ENCODE measurements at places on chromosomes 16 and 17.

DNA sequence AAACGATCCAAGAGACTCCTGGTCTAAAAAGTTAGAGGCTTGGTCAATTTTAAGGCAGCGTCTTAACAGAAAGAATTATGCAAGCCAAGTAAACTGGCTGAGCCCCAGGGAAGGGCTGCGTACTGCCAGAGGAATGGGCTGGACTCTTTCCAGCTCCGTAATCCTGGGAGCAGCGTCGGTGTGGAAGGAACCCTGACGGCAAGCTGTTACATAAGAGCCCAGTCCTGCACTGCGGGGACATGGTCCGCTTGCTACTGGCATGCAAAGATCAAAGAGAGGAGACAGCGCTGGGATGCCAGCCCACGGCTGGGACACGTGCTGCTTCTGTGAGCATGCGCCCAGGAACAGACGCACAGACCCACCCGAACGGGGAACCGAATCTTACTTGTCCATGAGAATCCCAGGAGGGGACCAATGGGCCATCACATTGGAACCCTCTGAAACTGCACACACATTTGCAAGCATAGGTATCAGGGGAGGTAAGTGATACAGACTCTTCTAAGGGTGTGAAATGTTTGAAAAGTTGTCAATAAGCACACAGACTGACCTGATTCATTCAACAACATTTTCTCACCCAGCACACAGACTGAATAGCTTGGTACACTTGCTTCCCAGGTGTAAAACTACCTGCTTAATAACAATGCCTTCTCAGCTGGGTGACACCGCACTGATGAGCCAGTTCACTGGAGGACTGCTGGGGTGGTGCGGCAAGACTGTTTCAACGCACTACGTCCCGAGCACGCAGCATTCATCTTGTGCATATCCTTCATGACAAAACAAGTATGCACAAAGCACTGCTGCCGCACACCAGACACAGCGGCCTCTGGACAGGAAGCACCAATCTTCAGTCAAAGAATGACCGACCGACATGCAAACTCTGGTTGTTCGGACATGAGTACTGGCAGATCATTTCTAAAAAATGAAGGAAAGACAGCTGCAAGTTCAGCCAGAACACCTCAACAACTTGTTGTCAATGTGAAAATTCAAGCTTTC lies 94.9 kb downstream of the ANKRD11 start:
- DNase-seq: no peak

- DNase-seq: no peak
Measured at GRCh38 chr16:79076047-79076767, 524.3 kb downstream of the MAF start.

DNA sequence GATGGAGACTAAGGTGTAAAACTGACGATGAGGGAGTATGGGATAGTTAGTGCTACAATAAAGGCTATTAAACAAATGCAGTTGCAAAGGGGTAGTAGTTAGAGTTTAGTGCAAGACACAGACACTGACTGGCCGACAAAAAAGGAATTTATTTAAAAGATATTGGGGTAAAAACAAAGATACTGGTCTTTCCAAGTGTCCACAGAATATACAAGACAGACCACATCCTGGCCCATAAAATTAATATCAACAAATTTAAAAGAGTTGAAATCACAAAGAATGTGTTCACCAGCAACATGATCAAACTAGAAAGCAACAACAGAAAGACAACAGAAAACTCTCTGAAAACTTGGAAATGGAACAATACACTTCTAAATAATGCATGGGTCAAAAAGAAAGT lies 54.7 kb downstream of the CFDP1 start:
- DNase-seq: no peak

GRCh38 chr17:28901866-28902818 lies 737 bp downstream of the DHRS13 start:
- no peak for DNase-seq

DNA sequence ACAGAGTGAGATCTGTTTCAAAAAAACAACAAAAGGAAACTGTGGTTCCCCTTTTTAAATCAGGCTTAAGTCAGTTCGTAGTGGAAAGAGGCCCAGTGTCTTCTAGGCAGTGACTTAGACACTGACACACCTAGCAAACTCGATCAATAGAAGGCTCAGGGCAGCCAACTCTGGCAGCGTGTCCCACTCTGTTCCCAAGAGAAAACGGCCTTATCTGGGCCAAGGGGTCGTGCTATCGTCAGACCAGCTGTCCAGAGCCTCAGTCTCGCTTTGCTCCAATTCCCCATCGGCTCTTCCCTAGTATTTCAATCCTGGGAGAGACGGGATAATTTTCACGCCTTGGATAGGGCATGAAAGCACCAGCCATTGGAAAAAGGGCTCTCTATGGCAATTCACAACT lies 72.9 kb downstream of the SLC5A11 start:
- no peak for DNase-seq

DNA sequence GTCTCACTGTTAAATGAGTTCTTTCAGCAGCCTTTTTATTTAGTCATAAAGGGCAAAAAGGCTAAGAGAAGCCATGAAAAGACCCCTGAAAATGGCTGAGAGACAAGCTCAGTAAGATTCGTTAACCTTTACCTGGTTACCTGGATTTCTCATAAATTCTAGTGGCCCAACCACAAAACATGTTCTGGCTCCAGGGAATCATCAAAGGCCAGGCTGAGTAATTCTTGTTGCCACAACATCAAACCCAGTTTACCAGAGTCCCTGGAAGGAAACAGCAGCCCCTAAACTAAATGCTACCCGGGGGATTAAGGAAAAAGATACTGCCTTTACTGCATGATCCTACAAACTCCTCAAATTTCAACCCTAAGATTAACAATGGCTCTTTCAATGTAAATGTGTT lies 15.8 kb downstream of the CYTH1 start:
- no peak for DNase-seq

- DNase-seq: no peak
Measured at GRCh38 chr16:53546988-53547391, 44.0 kb upstream of the AKTIP start.

DNA sequence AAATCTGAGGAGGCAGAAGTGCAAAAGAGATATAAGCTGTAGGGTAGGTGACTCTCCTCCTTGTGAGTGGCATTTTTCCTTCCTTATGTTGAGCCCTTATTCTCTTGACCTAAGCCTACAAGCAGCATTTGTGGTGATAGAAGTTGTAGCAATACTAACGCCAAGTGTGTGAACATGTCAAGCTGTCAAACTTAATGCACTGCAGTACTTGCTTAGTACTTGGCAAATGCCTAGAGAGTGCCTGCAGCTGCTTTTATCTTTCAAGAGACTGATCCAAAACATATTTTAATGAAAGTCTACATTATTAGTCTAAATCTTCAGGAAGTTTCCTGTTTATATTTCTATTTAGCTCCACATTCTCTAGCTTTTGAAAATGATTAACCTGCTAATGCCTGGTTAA lies 83.2 kb downstream of the CNTNAP4 start:
- no peak for DNase-seq

- DNase-seq: no peak
Measured at GRCh38 chr17:78651554-78651953, 74.4 kb upstream of the DNAH17 start.

DNA sequence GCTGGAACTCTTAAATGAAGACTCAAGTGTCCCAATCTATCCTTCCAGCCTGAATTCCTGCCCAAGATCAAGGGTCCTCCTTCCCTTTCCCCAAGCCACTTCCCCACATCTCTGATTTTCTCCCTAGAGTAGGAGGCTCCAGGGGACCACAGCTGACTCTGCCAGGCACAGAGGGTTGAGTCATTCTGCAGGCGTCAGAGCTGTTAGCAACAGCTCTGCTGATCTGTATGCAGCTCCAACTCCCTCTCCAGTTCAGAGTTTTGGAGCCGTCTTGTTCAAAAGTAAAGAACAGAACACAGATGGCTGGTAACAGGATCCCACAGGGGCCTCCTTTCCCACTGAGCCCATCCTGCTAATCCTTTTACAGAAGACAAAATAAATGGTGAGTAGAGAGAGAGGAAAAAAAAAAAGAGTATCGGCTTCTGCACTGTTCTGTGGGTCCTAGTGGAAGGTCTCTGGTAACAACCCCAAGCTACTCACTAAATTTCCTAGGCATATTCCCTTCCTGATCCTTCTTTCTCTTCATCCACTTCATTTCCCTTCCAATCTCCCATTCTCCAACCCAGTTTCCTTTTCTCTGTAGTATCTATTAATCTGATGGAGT lies 13.4 kb upstream of the TAOK1 start:
- no peak for DNase-seq

- no peak for DNase-seq
Measured at GRCh38 chr17:39628655-39629493, 2.1 kb downstream of the PPP1R1B start.

DNA sequence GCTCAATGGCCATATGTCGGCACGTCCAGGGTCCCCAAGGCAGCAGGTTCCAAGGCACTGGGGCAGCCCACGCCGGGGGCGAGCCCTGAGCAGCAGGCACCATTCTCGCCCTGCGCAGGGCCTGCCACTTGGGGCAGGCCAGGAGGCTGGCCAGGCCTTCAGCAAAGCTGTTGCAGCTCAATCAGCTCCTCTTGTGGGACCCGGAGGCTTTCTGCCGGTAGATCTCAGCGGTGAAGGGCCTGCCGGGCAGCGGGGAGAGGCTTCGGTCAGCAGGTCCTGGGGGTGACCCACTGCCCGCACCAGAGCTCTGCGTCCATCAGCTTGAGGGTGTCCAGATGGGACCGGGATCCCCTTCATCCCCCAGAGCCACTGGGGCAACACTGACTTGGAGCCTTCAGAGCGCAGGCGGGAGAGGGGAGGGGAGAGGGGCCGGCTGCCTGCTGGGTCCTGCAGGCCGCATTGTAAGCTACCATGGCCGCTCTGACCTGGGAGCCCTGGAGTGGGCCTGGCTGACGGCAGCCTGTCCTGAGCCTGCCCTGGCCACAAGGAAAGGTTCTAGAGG lies 9.5 kb upstream of the RASD1 start:
- DNase-seq: no peak

GRCh38 chr16:5027086-5027485 lies 6.6 kb downstream of the NAGPA start:
- DNase-seq: no peak

DNA sequence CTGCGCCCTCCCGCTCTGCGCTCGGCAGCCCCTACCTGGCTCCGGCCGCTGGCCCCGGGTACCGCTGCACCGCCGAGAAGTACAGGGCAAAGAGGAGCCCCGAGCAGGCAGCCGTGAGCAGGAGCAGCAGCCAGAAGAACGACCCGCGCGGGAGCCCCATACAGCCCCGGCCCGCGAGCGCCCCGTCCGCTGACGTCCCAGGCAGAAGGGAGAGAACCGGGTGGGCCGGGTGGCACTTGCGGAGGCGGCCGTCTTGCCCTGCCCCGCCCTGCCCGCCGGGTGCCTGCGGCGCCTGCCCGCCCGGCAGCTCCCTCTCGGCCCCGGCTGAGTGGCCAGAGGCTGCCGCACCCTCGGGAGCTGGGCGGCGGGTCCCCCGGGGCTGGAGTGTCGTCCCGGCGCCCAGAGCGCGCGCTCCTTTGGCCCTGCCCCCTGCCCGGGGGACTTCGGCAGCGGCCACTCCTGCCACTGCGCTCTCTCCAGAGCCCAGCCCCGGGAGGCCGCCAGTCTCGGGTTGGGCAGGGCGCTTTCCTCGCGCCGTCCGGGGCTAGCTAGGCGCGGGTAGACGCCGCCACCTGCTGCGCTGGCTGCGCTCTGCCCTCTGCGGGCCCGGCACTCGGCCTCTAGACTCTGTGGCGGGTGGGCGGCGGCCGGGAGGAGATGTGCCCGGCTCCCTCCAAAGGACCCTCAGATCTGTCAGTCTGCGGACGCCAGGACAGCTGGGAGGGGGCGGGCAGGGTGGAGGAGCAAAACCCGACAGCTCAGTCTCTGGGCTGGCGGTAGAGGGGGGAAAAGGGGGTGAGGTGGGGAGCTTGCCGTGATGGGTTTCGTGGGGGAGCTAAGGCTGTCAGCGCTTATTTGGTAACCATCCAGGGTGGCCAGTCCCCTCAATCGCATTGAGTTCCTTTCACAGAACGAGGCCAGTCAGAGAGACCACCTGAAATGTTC lies at the start of gene ST6GALNAC2:
ST6GALNAC2 (minus strand) TSS at position 212 of the 945 bp plus-strand sequence; CDS start at position 160, 52 bp downstream.
- no peak for DNase-seq

GRCh38 chr17:7835814-7836595 lies 2.0 kb downstream of the KDM6B start:
- DNase-seq: no peak

DNA sequence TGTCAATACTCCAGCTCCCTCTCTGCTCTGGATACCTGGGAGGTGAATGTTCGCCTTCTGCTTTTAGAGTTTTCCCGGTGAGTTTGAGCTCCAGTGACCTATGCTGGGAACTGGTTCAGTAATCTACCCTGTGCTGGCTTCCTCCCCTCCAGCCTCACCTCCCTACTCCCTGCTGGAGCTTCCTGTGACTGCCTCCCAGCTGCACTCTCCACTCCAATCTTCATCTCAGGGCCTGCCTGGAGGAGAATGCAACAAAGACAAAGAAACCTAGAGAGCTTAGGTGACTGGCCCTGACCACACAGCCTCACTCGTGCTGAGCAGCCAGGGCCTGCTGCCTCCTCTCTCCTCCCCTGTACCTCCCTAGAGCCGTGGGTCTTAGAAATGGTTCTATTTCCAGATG lies 101.6 kb upstream of the FOXF1 start:
- no peak for DNase-seq

GRCh38 chr17:78154903-78155811 lies 9.0 kb downstream of the C17orf99 start:
- no peak for DNase-seq

DNA sequence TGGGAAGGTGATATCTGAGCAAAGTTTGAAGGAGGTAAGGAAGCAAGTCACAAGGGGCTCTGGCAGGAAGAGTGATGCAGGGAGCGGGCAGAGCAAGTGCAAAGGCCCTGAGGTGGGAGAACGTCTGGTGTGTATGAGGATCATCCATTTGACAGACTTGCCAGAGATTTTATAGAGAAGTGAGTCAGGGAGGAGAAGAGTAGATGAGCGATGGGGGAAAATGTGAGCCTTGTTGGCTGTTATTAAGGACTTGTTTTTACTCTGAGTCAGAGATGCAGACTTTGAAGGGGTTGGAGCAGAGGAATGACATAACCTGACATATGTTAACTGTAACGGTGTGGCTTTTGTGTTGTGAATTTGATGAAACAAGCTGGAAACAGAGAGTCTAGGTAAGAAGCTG lies 3.5 kb upstream of the CLEC10A start:
- DNase-seq: no peak

- DNase-seq: peak; percentile 75
Measured at GRCh38 chr17:82205720-82206508, 6.7 kb downstream of the CCDC57 start.

GRCh38 chr17:44872131-44872768 lies 24.6 kb downstream of the HIGD1B start:
- DNase-seq: peak; percentile 91

DNA sequence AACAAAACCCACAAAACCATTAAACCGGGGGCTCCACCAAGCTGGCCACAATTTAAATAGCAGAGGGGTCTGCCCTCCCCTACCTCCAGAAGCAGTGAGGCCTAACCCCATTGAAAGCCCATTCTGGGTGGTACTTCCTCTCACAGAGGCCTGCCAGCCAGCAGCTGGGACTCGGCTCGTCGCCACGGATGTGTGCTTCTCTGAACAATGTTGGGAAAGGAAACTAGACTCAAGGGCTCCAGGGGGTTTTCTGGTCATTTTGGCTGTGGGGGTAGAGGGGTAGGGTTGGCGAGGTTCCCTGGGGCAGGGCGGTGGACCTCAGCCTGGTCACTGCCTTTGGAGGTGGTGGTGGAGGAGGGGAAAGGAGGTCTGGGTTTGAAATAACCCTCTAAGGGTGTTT lies 4.7 kb upstream of the PLCG2 start:
- no peak for DNase-seq

All from NCI-H2081 treated with DMSO at 0.1 percent for 48 hours (cell line).